MM.1S (cell line): ENCODE measurements at places on chromosomes 6 and 20.

DNA sequence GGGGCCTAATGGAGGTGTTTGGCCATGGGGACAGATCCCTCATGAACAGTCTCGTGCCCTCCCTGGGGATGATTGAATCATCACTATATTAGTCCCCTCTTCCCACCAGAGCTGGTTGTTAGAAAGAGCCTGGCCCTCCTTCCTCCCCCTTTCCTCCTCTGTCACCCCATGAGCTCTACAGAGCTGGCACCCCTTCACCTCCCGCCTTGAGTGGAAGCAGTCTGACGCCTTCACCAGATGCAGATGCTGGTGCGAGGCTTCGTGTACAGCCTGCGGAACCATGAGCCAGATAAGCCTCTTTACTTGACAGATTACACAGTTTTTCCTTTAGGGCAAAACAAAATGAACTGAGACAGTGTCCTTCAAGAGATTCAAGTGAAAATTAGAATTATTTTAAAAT lies 74.4 kb upstream of the RIPOR2 start:
- DNase-seq, result no peak

DNA sequence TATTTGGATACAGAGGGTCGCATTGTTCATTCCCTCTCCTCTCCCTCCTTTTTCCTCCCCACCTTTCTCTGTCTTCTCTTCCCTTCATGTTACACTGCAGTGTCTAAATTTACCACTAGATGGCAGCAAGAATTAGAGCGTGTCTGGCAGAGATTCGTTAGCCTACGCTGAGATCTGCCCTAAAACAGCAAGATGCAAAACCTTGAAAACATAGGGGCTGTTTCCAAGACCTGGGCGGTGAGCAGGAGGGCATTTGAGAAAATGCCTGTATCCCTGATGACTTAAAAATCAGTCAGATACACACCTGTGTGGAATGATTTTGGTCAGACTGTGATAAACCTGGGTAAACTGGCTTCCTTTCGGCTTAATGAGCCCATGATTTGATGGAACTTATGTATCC lies 101.5 kb upstream of the ISM1 start:
- peak; percentile 65 for DNase-seq

GRCh38 chr20:14729390-14729789 lies 392.0 kb upstream of the FLRT3 start:
- no peak for DNase-seq

DNA sequence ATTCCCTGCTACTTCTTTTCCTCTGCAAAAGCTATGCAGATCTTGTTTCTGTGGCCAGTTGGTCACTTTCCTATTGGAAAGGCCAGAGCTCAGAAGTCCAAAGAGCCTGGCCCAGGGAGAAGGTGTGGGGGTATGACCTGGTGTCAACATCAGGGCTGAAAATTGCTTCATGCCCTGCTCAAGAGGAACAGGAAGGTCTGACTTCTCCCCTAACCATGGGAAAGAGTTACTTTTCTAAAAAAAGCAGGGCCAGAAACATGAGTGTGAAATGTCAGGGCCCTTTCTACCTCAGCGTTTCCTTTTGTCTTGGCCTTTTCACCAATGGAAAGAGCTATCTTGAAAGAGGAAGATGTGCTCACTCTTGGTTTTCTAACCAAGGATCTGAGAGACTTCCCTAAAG lies 117.4 kb downstream of the MAFB start:
- DNase-seq, result no peak

DNA sequence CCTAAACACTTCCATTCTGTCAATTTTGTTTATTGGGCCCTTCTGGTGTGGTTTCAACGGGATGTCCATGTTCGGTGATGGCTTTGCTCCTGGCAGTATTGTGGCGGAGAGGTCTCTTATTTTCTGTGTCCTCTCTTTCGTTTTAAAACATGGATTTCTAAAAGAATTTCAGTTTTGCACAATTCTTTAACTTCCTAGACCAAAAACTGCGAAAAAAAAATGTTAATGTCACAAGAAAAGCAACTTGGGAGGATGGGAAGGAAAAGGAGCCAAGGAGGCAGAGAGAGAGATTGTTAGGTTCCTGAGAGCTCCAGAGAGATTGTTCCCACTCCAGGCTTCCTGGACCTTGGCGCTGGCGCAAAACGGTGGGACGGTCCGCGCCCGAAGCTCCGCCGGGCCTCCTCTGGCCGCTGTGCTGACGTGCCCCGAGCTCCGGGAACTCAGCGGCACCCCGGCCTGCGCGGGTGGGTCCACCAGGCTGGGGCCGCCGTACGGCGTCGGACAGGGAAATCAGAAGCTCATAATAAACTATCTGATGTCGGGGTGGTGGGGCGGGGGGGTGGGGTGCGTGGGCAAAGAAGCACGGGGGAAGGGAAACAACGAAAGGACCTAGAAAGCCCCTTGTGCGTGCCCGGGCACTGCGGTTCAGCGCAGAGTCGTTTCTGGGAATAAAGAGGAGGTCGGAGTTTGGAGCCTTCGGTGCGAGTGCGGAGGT lies 951 bp upstream of the OLIG3 start:
- no peak for DNase-seq

GRCh38 chr6:158185729-158186456 lies 17.7 kb downstream of the GTF2H5 start:
- DNase-seq, result no peak

GRCh38 chr6:61809004-61809595 lies 476.9 kb downstream of the KHDRBS2 start:
- peak; percentile 52 for DNase-seq

DNA sequence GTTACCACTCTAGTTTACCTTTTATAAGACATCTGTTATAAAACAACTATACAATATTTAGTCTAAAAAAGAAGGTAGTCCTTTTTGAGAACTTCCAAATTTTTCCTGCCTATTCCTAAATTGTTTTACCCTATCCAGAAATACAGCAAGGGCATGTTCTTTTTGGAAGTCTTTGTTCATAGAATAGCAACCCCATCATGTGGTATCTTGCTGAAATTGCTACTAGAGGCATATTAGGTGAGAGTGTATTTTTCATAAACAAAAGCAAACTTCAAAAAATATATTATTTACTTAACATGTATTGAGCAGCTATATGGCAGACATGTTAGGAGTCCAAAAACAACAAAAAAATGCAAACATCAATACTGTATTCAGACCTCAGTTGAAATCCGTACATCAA lies 371.8 kb upstream of the NRSN1 start:
- DNase-seq, result no peak

DNA sequence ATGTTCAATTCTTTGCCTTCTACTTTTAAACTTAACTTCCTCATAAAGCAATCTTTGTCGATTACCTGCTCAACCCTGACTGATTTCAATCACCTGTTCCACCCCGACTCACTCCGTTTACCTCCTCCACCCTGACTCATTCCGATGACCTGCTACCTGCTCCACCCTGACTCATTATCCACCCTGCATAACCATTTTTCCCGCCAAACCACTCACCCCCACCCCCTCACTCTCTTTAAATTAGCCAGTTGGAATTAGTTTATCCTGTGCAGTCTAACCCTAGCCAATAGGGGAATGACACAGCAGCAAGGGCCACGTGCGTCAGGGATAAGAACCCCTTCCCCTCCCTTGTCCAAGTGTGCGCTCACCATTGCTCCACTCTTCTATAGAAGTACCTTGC lies 56.7 kb upstream of the MRAP2 start:
- DNase-seq, result no peak

DNA sequence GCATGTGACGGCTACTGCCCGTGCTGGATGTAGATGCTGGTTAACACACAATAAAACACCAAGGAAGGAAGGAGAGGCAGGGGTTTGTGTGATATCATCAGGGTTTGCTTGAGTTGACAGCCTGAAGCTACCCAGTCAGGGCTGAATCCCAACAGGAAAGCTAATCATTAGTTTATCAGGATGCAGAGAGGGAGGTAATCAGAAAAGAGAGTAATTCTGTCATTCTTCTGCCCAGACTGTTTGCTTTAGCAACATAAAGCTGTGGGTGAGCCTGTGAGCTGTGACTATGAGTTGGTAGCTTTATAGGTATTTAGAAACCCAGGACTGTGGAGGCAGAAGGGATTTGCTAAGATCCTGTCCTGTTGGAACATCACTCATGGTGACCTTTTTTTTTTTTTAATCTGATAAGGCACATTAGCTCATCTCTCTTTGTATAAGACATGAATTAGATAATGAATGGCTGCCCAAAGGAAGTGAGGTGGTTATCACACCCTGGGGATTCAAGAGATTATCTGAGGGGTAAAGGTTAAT lies 79.3 kb downstream of the CAP2 start:
- DNase-seq, result no peak

- no peak for DNase-seq
These were observed 35.1 kb downstream of the TPD52L1 start for GRCh38 chr6:125188594-125189203.

DNA sequence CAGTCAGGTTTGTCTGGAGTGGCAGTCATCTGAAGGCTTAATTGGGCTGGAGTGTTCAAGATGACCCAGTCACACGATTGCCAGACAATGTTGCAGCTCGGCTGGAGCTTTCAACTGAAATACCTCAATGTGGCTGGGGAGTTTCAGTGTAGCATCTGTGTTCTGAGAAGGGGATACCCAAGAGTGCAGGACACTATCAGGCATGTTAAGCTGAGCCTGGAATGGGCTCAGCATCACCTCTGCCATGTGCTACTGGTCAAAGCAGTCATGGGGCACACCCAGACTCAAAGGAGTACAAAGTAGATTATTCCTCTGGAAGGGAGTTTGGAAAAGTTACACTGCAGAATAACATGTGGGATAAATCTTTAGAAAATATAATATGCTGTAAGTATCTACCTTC lies 363.9 kb downstream of the KIF16B start:
- DNase-seq, result no peak

DNA sequence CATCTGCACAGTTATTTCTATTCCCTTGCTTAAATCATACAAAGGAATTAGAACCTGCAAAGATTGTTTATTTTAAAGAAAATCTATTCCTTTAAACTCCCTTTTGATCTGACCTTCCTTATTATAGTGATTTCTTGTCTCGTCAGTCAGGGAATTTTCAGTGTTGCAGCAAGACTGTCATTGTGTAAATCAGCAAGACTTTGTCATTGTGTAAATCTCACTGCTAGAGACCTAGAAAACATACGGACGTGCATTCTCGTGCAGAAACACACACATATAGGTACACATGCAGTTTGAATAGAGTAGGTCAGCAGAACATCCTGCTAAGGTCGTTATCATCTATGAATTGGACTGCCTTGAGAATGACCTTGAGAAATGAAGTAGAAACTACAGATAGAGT lies 6.2 kb upstream of the SGK1 start:
- DNase-seq, result no peak

DNA sequence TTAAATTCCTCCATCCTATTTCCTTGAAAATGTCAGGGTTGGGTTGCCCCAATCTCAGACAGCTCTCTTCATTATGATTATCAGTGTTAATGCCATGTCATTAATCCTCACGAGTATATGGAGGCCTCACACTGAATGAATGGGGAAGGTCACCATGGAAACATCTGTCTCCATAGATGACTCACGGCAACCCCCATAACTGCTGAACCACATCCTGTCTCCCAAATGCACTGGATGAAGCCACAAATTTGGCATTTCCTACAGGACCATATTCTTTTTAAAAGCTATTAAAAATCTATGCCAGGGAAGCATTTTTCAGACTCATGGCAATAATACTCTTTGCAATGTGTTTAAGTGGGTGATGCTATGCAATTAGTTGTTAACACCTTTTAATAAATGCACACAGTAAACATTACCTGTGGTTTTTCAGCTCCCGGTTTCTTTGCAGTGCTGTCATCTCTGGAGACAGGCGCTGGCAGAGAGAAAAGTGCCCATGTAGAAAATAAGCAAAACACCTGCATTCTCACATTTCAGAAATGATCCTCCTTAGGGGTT lies 80.1 kb upstream of the PTPRK start:
- peak; percentile 50 for DNase-seq
